ENCODE measurements at places on chromosomes 5 and 9. TPM values are rescaled to one million over a fixed set of nuclear protein-coding genes. Genes with fewer than 3 reads are reported as not detected.

The RGS14 gene
- 12.5 TPM for total RNA-seq

The NMUR2 gene
- total RNA-seq, result not detected

The TXN gene
- 66.8 TPM for total RNA-seq

The NFX1 gene
- 15.1 TPM for total RNA-seq

The PLGRKT gene
- total RNA-seq, result 15.1 TPM

The TEX48 gene
- not detected for total RNA-seq

The B4GALT1 gene
- 14.1 TPM for total RNA-seq

The PLPPR1 gene
- 6.3 TPM for total RNA-seq

The ZBTB6 gene
- total RNA-seq, result 20.4 TPM

The ITGA1 gene
- 22.4 TPM for total RNA-seq

The NR5A1 gene
- not detected for total RNA-seq

The CCDC192 gene
- total RNA-seq, result not detected

The SLCO6A1 gene
- 0.52 TPM for total RNA-seq

The MED7 gene
- total RNA-seq, result 11.5 TPM

The NPR3 gene
- total RNA-seq, result 9.9 TPM

Measured in skeletal muscle tissue (tissue), 5 donors.